ENCODE measurements at places on chromosomes 1 and 21.

- no peak for DNase-seq
Measured at GRCh38 chr1:8238141-8239038, 79.5 kb upstream of the SLC45A1 start.

- no peak for DNase-seq
Measured at GRCh38 chr1:60679524-60680375, 402.6 kb upstream of the NFIA start.

DNA sequence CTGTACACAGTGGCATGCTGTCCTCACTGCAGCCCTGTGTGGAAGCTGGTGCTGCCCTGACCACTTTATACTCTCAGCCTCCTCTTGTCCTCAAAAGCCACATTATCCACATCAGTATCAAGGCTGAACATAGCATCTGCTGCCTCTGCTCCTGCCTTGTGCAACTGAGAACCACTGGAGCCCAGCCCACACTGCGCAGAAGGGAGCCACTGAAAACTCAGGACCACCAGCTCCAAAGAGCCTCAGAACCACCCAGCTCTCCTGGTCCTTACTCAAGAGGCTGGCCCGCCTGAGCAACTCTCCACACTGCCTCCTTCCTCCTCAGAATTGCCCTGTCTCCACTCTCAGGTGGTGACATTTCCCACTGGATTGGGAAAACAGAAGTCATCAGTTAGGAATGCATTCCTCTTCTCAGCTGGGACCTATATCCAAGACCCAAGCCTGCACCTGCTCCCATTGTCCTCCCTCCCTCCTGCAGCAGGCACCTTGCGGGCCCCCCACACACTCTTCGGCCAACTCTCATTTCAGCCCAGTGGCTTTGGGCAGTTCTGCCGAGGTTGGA lies 7.0 kb upstream of the KISS1 start:
- no peak for DNase-seq

DNA sequence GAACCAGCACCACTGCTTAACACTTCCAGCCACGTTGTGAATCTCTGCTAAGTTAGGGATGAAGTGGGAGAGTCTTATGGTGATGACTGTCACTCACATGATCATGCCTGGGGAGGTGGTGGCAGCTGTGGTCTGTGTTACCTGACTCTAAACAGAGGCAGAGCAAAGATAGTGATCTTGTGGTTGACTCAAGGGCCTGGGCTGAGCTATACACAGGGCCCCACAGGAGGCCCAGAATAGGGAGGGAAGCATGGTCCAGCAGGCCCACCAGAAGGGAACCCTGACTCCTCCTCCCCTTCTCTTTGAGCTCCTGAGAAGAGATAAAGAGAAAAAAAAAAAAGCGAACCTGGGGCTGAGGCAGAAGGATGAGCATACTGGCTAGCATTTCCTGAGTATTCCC lies 55.0 kb downstream of the PLXNA2 start:
- DNase-seq: peak; percentile 48

GRCh38 chr1:171805395-171806115 lies 24.1 kb downstream of the METTL13 start:
- peak; percentile 34 for DNase-seq

DNA sequence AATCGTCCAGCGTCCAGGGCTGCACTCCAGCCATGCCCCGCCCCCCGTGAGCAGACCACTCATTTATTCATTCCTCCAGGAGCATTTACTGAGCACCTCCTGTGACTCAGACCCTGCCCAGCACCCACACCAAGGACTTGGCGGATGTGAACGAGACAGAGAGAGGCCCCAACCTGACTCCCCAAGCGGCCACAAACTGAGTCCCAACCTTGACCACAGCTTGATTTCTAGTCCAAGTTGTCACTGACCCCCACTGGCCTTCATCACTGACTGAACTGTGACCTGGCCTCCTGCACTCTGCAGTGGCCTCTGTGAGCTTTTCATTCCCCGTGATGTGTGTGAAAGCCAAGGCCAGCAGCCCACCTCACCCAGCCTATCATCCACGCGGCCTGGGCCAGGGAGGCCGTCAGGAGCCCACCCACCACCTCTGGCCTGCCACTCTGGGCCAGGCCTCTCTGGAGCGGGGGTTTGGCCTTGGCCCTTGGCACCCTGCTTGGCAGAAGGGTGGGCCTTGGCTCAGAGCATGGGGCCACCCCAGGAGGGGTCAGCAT lies 19.3 kb upstream of the RUNX3 start:
- no peak for DNase-seq

DNA sequence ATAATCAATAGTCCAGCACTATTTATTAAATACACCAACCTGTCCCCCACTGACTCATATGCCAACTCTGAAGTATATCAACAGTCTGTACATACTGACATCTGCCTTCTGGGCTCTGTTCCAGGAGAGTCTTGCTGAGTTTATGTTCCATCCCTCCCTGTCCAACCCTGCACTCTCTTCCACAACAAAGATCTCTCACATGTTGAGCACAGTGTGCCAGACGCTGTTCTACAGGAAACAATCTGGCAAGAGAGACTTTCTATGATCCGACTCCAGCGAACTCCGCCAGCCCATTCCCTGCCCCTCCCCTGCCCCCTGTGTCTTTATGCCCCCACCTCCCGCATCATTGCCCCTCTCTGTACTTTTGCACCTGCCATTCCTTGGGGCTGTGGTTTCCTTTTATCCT lies 3.4 kb downstream of the LACTBL1 start:
- DNase-seq: no peak

GRCh38 chr1:86156566-86157455 lies at the start of gene COL24A1:
COL24A1 (minus strand) TSS chr1:86156772; CDS start chr1:86156396, 376 bp downstream.
- DNase-seq: peak; percentile 31

GRCh38 chr1:211741116-211741515 lies 65.7 kb upstream of the NEK2 start:
- no peak for DNase-seq

GRCh38 chr1:235650341-235651169 lies 971 bp upstream of the GNG4 start:
- no peak for DNase-seq

DNA sequence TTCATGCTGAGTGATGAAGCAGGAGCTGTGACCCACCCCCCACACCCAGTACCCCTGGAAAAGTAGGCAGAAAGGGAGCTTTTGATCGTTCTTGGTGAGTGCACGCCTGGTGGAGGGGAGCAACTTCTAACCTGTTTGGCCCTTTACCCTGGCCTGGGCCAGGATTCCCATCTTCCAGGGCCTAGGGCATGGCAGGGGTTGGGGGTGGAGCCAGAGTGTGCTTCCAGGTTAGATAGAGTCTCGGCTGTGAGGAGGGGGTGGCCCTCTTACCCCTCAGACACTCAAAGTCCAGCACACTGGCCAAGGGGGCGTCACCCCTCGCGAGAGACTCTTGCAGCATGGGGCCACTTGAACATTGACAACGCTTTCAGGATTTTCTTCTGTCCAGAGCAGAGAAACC lies 236.6 kb downstream of the GRIK3 start:
- no peak for DNase-seq
